Retina (tissue), 1 donor: ENCODE measurements at places on chromosomes 13 and 19.

DNA sequence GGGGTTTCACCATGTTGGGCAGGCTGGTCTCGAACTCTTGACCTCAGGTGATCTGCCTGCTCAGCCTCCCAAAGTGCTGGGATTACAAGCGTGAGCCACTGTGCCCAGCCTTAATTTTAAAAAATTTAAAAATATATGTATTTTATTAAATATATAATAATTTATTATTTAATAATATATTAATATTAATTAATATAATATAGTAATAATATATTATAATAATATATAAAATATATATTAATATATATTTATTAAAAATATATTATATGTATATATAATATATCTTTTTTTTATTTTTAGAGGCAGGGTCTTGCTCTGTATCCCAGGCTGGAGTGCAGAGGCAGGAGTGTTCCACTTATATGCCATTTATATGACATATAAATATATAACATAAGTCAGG, 52.9 kb upstream of the ADGRE1 start:
- DNase-seq: no peak

DNA sequence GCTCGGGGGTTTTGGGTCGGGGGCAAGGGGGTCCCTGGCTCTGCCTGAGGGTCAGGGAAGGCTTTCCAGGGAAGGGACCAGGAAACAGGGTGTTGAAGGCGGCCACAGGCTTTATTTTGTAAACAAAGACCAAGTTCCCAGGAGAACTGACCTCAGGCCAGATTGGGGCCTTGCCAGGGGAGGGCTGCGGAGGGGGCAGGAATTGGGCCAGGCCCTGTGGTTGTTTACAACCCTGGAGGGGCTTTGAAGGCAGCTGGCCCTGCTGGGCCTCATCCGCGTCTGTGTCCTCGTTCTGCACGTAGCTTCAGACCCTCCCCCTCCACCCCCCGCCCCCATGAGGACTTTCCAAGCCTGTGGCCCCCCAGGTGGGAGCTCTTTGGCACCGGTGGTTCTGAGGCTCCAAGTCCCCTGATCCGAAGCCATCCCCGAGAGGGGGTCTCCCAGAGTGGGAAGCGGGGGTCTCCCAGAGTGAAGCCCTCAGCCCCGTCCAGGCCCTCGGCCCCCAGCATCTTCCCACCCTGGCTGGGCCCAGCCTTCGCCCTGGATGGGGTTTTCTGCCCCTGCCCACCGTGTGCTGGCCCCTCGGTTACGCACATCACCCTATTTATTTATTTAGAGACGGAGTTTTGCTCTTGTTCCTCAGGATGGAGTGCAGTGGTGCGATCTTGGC, 13.5 kb upstream of the BSG start:
- DNase-seq: peak; percentile 60

DNA sequence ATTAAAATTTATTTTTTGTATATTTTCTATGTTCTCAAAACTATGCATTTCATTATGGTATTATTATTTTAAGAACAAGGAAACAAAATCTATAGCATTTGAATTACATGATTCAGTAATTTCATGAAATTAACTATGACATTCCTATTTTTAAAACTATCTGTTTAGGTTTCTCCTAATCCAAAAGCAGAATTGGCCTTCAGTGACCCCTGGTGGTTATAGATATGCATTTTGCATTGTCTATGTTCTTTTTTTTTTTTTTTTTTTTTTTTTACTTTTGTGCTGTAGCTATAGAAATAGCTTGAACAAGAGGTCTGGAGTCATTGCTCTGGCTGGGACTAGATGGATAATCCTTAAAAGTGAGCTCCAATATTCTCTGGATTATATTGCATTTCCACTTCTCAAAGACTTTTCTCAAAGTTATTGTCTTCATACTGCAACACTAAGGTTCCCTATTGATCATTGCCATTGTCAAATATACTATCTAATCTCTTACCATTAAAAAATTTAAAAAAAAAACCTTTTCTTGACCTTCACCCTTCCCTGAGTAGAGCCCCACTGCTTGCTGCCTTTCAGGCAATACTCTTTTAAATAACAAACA, 15.9 kb upstream of the DNAJC3 start:
- peak; percentile 25 for DNase-seq

GRCh38 chr19:40236366-40236765, 9.9 kb upstream of the CCNP start:
- no peak for DNase-seq

- no peak for DNase-seq
Observed at GRCh38 chr19:10521461-10522171, 4.4 kb upstream of the S1PR5 start.

DNA sequence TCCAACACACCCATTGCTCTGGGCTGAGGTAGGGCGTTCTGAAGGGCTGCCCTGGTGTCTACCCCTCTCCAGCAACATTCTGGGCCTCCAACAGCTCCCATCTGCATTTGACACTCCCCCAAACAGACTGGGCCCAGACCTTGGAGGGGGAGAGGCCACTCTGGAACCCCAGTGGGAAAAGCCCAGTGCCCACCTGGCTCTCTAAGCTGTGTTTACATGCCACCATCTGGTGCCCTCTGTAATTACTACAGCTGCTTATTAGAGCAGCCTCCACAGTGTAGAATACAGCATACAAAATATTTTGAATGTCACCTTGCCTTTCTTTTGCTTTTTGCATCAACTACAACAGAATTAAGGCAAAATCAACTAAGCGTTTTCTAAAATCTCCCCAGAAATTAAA, 35.8 kb upstream of the TM9SF2 start:
- peak; percentile 21 for DNase-seq
